ENCODE measurements at places on chromosomes 16 and 17.

DNA sequence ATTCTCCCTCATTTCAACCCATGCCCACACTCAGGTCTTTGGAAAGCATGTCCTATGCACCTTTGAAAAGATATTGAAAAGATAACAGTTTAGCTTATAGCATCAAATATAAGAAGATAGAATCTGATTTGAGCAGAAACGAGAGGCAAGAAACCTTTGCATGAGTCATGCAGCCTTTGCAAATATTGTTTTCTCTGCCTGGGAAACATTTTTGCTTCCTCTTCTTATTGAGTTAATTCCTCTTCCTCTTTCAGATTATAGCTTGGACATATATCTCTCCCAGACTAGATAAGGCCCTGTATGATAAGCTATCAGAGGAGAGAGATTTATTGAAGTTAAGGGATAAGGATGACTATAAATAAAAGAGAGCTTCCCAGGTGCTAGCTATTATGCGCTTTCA is 46.1 kb upstream of the KCNJ2 start:
- DNase-seq, result no peak

DNA sequence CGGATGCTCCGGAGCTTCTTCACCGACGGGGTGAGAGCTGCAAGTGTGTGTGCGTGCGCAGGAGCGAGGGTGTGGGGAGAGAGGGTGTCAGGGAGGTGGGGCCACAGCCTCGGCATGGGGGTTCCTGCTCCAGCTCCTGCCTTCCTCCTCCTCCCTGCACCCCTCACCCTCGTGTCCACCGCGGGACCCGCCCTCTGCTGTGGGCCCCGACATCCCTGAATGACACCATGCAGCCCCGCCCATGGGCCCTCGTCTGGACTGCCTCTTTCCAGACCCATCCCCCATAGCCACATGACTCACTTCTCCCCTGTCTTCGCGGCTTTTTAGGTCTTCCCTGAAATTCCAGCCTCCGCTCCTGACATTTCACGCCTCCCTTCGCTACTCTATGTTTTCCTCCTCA is 41.6 kb downstream of the ARHGAP23 start:
- peak; percentile 82 for DNase-seq

DNA sequence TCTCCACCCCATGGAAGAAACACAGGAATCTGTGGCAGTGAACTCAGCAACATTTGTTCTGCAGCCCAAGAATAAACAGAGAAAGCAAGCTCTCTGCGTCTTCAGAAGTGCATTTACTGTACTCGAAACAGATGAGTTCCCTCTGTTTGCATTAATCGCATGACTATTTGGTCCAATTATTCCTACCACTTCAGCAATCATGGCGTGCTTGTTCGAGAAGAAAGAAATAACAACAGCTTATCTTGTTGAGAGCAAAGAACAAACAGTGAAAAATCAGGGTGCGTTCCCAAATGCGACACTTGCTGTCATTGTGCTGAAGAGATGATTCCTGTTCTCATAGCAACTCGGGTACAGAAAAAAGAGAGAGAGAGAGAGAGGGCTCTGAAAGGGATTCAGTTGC is 445.3 kb upstream of the MAF start:
- no peak for DNase-seq

DNA sequence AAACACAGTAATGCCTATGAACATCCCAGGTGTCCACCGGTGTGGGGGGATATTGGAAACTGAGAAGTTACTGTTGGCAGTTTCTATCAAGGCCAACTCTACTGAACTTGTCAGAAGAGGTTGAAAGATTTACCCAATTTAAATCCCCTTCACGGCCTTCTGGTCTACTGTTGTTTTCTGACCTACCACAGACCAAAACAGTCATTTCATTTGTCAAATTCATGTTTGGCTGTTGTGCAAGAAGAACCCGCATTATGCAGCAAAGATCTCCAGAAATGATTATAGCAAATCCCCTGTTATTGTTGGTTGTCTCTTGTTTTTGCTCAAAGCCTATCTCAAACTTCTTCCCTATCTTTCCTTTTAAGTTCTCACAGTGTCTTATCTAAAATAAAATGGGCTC is 73.1 kb upstream of the MAF start:
- DNase-seq, result no peak

DNA sequence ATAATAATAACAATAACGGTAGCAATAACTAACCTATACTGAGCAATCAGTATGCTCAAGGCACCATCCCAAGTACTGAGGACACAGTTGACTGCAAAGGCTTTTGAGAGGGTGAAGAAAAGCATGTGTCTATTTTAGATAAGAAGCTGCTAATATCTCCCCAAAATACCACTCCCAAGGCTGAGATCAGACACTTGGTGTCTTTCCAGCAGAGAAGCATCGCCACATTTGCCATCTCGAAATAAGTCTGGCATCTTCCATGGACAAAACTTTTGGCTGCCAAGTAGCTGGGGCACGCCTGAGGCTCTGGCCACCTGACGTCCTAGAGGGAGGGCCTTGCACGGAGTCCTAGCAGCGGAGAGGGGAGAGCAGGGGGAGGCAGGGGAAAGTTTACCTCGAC is 39.0 kb downstream of the ZNF423 start:
- no peak for DNase-seq

DNA sequence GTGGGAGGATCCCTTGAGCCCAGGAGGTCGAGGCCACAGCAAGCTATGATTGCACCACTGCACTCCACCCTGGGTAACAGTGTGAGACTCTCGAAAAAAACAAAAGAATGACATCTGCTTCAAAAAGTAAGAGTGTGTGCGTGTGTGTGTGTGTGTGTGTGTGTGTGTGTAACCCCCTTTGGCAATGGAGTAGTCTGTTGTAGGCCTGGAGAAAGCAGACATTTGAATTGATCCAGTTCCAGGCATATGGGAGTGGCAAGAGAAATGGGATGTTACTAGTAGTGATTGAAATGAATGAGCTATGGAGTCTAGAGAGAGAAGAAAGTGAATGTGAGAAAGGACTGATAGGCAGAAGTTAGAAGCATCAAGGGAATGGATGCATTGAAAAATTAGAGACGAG is 9.9 kb downstream of the CASC3 start:
- no peak for DNase-seq

DNA sequence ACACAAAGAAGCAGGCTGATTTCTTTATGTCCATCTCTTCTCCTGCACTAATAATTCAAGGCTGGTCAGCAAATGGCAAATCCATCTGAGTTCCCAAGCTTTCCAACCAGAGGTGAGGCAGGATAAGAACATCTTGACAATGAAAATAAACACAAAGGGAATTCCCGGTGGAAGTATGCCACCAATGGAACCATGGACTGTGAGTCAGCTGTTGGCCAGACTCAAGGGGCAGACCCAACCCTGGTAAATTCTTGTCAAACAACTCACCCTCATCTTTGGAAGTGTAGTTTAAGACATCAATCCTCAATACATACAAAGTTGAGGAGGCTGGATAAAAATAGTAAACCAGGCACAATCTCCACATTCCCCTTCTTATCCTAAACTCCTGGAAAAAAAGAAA is 74.3 kb upstream of the CES5A start:
- DNase-seq, result peak; percentile 8

DNA sequence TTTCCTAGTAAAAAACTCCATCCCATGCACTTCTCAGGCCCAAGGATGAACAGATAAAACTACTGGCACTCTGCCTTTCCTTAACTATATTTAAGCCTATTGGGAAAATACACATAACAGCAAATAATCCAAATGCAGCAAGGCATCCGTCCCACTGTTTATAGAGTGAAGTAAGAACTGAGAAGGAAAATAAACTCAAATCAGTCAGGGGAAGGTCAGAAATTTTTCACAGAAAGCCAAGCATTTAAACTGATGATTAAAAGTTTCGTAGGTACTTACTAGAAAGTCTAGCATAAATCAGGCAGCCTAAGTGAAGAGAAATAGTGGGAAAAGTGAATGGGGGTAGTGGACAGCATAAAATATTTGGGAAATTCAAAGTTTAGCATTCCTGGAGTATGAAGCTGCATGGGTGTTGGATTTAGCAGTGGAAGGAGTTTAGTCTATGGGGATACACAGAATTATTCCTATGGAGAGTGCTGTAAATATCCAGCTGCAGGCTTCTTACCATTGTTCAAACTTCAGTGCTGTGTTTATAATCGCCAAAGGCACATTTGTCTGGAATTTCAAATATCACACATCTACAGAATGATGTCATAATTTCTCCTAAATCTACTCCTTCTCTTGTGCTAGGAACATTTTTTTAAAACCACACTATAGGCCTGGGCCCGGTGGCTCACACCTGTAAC is 1131.0 kb upstream of the GOT2 start:
- DNase-seq, result no peak

- no peak for DNase-seq
Observed at GRCh38 chr17:69913616-69914015, 161.4 kb upstream of the KCNJ16 start.

- no peak for DNase-seq
Observed at GRCh38 chr16:83887080-83887479, 11.8 kb upstream of the MLYCD start.

DNA sequence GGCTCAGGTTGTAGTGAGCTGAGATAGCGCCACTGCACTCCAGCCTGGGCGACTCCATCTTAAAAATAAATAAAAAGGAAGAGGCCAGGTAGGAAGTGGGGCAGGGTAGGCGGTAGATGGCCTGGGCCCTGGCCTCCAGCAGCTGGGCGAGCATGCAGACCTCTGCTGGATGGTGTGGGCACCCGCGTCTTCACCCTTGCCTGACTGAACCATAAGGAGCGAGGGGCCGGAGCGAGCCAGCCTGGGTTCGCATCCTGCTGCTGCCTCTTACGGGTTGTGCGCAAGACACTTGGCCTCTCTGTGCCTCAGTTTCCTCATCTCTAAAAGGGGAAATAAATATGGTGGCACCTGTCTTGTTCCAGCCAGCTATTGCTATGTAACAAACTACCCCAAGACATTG is 146.1 kb upstream of the GSE1 start:
- DNase-seq, result no peak

GRCh38 chr17:80922580-80923160 is 69.0 kb upstream of the CHMP6 start:
- DNase-seq, result no peak

DNA sequence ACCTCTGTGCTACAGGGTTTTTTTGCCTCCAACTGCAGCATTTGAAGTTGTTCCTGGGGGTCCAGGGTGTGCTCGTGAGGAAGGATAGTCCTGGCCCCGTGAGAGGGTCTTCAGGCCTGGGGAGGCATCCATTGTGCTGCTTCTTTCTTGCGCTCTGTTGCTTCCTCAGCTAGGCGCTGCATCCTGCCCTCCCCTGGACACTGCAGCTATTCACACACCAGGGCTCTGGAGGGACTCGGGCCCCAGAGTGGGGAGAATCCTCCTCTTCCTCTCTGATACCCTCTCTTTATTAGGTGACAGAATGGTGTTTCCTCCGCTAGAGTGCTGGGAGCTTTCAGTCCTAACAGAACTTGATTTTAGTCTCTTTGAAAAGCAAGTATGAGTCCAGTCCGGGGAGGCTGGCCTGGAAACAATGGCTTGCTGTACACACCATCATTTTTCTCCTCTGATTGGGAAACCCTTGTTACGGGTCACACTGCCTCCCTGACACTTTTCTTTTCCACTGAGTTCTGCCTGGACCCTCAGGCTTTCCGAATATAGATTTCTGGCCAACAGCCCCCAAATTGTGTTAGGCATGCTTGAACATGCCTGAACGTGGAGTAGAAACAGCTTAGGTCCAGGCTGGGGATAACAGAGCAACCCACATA is 81.4 kb upstream of the ELAC2 start:
- DNase-seq, result no peak

DNA sequence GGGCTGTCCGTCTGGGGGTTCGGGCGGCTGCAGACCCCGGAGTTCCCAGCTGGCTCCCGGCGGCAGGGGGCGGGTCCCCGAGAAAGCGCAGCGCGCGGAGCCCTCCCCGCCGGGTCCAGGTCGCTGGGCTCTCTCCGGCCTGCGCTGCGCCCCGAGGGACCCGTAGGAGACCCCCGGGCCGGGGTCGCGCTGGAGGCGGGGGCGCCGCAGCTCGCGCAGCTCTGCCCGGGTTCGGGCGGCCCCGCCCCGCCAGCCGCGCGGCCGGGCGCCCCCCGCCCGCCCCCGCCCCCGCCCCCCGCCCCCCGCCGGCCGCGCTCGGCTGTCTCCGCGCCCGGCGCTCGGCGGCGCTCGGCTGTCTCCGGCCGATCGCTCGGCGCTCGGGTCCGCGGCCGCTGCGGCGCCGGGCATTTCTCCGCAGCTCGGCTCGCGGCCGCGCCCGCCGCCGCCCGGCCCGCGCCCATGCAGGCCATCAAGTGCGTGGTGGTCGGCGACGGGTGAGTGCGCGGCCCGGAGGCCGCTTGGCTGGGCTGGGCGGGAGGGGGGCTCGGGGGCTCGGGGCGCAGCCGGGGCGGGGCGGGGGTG is at the start of gene RAC3:
Gene RAC3, plus strand, starts transcription at position 376 of the 582 bp plus-strand sequence. Its CDS starts 84 bp downstream, at position 460.
- peak; percentile 39 for DNase-seq

DNA sequence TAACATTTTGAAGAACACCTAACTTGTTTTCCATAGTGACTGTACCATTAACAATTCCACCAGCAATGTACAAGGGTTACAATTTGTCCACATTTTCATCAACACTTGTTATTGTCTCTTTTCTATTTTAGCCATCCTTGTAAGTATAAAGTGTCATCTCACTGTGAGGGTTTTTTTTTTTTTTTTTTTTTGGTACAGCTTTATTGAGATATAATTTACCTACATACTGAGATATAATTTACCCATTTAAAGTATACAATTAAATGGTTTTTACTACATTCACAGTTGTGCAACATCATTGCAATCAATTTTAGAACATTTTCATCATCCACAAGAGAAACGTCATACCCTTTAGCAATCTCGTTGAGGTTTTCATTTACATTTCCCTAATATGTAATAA is 17.9 kb upstream of the TMIGD1 start:
- no peak for DNase-seq
